Bone marrow (tissue), 2 donors: ENCODE measurements at places on chromosomes 12 and 14.

GRCh38 chr12:52355176-52355575, 12.1 kb downstream of the KRT85 start:
- DNase-seq = no peak

DNA sequence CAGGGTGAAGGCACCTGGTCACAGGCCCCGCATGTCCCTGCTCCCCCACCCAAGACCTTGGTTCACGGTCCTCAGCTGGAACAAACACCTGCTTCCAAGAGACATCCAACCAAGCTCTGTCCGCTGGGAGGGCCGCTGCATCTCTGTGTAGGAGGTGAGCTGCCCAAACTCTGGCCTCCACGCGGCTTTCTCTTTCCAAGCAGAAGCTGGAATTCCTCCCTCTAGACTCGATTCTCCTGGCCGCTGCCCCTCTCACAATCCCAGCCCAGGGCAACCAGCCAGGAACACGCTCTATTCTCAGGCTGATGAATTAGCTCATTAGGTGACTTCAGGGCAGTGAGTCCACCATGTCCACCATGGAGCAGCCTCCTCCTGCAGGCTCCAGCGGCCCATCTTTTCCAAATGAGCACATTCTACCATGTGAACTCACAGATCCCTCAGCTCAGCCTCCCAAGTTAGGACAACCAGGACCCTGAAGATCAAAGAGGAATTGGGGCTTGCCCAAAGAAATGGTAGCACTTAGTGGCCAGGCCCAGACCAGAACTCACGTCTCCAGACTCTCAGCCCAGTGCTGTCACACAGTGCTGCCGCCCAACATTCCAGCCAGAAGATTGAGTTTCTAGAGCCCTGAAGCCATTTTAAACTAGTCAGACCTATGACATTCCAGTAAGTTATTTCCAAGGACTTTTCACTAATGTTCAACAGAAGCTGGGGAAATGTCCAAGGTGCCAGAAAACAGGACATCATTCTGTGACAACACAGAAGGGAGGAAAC, 146.6 kb downstream of the ANO2 start:
- DNase-seq = no peak

DNA sequence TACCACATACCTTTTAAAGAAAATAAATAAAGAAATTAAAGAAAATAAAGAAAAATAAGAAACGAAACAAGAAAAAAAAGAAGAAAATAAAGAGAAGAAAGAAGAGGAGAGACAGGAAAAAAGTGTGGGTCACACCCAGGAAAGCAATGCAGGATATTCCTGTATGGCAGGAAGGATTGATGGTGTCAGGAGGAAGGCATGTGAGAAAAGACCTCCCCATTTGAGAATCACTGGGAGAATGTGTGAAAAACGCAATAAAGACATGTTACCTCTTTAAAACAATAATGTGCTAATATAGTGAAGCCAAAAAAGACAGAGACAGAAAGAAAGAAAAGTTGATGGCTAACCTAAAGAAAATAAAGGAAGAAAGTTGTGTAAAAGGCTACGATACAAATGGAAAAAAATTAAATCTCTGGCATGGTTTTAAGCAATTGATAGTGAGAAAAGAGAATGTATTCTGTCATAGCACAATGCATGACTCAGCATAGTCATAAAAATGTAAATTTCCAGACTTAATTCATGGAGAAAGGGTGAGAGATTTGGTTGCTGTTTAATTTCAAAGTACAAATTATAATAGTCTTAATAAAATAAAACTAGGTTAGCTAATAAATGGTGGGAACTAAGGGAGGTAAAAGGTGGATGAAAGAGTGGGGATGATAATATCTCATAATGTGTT, 24.3 kb upstream of the FOXG1 start:
- DNase-seq = no peak

GRCh38 chr14:68796418-68797101, 3.7 kb upstream of the ZFP36L1 start:
- DNase-seq = no peak

GRCh38 chr14:100307766-100308426, 1.7 kb upstream of the SLC25A29 start:
- no peak for DNase-seq

DNA sequence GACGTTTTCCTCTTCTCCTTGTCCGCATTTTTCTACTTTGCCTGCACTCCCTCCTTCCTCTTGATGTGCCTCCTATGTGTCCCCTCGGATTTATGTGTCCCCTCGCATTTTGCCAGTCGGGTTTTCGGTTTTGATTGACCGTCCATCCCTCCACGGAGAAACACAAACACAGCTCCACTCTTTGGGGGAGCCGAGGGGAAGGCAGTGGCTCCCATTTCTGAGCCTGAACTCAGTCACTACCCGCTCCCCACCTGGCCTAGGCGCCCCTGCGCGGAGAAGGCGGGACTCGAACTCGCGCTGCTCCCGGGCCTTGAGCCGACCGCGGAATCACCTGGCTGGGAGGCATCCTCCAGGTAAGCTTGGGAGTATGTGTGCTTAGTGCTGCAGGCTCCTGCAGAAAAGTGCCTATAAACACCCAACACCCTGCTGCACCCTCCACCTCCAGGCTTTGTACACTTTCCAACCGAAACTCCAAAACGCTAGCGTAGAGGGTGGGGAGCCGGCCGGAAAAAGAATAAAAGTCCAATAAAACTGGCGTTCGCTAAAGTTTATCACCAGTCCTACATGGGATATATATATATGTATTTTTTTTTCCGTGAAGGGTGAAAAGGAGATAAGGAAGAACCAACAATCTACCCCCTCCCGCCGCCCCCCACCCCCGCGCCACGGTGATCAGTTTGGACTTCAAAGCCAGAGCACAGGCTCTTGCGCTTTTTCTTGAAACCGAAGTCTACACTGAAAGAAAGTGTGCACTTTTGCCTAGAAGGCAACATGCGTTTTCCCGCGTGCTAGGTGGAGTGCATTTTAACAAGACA, 3.3 kb upstream of the CCND2 start:
- no peak for DNase-seq
